ENCODE measurements at places on chromosomes 1 and 21.

GRCh38 chr1:4121834-4122512 is 221.9 kb upstream of the C1orf174 start:
- DNase-seq: no peak

DNA sequence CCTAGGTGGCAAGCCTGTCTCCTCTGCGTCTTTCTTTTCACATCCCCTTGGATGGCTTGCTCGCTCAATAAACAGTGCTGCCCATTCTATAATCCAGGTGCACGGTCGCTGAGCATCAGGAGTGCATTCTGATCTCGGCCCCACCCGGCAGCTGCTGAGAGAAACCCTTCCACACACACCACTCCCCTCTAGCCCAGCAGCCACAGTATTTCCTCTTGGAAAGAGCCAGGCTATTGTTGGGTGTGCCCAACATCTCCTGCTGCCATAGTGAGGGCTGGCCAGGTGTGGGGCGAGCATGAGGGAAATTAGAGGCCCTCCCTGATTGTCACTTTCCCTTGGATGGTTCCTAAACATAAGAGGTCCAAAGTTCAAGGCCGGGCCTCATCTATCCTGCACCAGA is 24.7 kb downstream of the GPA33 start:
- no peak for DNase-seq

DNA sequence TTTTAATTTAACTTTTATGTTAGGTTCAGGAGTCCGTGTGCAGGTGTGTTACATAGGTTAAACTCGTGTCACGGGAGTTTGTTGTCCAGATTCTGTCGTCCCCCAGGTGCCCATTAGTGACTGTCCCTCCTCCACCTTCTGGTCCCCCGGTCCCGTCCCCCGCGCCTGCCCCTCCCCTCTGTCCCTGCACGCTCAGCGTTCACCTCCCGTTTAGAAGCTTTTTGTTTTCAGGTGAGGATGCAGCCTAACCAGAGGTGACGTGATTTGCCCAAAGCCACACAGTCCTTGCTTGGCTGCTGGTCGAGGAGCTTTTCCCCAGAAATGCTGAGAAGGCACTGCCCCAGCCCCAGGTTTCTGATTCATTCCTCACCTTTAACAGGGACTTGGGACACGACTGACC is 844 bp downstream of the C1orf146 start:
- DNase-seq: no peak

DNA sequence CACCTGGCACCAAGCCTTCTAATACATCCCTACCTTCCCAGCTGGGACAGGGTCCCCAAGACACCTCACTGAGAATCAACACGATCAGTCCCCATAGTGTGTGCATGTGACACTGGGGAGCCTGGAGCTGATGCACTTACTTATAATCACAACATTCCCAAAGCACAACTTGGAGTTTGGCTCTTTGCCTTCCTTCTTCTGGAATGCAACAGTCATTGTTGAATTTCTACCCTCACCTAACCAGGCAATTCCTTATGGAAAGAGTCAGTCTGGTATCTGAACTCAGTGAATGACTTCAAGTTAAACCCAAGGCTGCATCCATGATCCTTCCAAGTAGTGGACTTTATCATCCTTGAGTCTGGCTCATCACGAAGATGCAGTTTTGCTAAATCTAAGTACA is 86.1 kb downstream of the DSCAM start:
- DNase-seq: no peak

GRCh38 chr1:100895540-100896480 is at the start of gene SLC30A7:
Gene SLC30A7 (plus strand): TSS chr1:100896090. CDS start chr1:100896263, 173 bp downstream.
- DNase-seq: peak; percentile 91

- DNase-seq: no peak
Observed at GRCh38 chr1:96145492-96145891, 576.1 kb upstream of the PTBP2 start.

DNA sequence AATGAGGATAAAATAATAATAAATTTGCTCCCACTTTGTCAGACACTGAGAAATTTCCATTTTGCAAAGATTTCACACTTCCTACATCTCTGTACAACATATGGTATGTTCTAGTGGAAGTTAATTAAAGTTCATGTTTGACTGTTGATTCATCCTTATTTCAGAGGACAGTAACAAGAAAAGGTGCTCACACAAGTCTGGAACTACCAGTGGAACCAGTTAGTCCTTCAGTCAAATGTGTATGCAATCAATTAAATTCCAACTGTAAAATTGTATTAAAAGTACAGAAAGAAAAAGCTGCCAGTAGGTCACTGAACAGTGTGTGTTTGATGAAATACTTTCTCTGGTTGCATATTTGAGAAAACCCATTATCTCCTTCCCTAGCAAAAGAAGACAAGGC is 496.0 kb upstream of the PKN2 start:
- no peak for DNase-seq

GRCh38 chr1:119327450-119328155 is 41.0 kb upstream of the HAO2 start:
- no peak for DNase-seq

GRCh38 chr1:199447906-199448305 is 579.6 kb upstream of the NR5A2 start:
- DNase-seq: no peak

DNA sequence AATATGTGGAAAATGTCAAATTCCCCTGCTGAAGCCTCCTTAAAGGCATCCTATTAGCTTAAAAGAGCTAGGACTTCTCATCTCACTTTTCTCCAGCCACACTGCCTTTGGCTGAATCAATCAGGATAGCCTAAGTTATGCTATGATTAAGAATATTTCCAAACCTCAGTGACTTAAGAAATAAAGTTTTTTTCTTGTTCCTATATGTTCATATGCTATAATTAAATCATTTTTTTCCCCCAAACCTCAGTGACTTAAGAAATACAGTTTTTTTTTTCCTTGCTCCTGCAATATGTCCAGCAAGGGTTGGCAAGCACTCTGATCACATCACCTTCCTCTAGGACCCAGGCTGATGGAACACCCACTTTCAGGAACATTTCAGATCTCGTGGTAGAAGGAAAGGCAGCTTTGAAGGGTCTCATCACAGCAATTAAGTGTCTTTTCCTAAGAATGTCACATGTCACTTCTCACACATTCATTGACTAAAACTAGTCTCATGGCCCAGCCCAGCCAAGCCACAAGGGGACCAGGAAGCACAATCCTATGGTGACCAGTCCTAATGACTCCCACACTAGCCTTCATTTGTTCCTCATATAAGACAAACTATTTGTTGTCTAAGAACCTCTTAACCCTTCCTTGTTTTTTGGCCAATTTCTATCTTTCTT is 6.3 kb upstream of the JUN start:
- DNase-seq: no peak

DNA sequence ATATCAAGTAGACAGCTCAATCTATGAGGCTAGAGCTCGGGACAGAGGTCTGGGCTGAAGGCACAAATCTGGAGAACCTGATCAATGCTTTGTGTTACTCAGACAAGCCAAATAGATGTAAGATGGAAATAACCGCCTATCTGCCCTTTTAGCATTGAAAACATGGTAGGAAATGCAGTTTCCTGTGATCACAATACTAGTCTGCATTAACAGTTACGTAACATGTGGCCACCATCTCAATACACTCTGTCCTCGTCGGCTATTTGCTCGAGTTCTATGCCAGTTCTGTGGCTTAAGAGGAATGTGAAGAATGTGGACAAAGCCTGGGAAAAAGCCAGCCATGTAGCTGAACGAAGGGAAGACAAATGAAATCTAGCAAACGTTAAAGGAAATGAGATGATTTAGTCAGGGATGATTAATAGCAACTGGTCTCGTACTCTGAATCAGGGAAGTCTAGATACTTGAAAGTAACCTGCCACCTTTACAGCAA is 73.3 kb downstream of the HSF2BP start:
- peak; percentile 100 for DNase-seq

DNA sequence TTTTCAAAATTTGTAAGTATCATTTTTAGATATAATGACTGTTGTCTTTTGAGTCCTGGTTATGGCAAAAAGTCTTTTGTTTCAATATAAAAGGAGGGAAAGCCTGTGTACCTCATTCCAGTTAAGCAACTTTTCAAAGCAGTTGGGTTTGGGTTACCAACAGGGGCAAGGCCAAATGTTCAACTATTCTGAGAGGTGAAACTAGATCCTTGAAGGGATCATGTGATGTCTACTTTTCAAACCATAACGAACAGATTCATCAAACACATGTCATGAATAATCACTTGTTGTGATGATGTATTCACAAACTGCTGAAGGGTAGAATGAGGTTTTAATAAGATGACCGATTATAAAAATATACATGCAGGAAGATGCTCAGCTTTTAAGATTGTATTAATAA is 171.3 kb downstream of the HHAT start:
- no peak for DNase-seq

DNA sequence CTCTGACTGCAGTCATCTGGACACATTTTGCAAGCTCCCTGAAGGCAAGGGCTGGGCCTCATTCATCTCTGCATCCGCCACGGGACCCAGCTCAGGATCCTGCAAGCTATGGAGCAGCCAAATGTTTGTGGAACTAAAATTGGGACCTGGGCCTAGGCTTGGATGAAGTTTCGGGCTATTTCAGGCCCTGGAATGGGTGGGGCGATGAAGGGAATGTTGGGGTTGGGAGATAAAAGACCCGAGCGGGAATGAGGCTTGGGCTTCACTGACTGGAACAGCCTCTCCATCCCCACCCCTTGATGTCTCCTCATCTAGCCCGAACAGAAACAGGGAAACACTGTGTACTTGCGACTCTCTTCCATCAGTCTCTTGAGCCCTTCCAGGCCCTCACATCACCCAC is 7.3 kb upstream of the AHCYL1 start:
- no peak for DNase-seq

DNA sequence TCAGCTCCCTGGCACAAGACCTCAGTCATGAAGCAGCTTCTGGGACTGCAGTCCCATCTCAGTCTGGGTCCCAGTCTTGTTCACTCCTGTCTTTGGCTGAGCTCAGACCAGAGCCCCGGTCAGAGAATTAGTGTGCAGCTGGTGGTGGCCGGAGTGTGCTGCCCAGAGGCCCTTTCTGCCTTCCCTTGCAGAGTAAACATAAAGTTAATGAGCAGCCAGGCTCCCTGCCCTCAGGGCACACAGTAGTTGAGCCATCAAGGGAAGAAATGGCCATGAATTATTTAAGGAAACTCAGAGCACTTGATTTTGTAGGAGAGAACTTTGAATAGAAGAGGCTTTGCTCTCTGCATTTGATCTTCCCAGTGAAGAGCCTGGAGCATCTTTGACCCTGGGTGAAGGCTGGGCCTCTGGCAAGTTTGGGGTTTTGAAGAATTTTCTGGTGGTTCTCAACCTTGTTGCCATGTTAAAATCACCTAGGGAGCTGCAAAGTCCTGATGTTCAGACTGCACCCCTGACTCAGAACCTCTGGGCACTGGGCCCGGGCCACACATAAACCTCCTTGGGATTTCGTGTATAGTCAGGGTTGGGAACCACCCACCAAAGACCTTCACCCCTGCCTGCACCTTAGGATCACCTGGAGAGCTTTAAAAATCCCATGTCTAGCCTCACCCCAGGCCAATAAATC is 26.4 kb upstream of the SELENON start:
- peak; percentile 58 for DNase-seq

DNA sequence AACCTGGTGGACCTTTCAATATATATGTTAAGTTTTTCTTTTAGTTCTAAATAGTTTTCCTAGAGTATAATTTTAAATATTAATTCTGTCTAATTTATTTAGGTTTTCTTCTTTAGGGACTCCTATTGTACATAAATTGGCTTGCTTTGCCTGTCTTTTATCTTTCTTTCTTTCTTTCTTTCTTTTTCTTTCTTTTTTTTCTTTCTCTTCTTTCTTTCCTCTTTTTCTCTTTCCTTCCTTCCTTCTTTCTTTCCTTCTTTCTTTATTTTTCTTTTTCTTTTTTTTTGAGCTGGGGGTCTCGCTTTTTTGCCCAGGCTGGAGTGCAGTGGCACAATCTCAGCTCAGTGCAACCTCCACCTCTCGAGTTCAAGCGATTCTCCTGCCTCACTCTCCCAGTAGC is 35.2 kb downstream of the ZSCAN20 start:
- no peak for DNase-seq

DNA sequence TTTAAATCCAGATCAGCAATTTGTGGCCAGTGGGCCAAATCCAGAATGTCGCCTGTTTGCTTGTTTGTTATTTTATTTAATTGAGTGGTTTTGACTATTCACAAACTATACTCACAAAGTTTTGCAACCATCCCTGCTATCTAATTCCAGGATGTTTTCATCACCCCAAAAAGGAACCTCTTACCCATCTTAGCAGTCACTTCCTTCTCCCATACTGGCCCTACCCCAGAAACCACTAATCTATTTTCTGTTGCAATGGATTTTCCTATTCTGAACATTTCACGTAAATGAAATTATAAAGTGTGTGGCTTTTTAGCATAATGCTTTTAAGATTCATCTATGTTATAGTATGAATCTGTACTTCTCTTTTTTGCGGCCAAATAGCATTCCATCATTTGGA is 41.3 kb downstream of the WDTC1 start:
- DNase-seq: no peak

DNA sequence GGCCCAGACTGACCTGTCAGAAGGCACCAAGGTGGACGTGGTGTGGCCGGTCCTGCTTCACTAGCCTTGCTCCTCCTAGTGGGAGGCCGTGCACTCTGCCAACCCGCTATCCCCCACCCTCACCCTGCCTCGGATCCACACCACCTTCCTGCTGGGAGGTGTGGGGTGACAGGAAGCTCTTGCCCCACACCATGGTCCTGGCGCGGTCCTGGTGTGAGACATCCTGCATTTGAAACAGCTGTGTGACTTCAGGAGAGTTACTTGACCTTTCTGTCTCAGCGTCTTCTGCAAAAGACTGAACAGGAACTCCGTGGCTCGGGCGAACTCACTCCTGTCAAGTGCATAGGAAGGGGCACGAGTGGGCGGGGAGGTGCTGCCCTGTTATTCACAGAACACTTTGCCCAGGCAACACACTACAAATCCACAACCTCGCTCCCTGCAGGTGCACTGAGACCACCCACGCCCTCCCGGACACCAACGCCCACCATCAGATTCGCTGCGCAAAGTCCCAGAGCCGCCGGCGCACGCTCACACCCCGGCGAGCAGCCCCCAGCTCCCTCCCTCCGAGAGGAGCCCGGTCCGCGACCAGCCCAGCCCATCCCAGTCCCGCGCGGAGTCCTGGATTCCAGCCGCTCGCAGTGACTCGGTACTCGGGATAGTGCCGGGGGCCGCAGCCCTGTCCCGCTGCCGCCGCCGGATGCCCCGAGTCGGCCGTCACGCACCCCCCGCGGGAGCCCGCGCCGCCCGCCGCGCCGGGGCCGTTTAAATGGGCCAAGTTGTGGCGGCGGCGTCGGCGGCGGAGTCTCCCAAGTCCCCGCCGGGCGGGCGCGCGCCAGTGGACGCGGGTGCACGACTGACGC is at the start of gene SAMD11:
SAMD11 (plus strand) TSS at position 793 of the 860 bp plus-strand sequence. CDS start 509 bp downstream, outside the sequence.
- peak; percentile 70 for DNase-seq

- DNase-seq: no peak
Observed at GRCh38 chr1:167435484-167435883, 82.8 kb downstream of the CD247 start.

DNA sequence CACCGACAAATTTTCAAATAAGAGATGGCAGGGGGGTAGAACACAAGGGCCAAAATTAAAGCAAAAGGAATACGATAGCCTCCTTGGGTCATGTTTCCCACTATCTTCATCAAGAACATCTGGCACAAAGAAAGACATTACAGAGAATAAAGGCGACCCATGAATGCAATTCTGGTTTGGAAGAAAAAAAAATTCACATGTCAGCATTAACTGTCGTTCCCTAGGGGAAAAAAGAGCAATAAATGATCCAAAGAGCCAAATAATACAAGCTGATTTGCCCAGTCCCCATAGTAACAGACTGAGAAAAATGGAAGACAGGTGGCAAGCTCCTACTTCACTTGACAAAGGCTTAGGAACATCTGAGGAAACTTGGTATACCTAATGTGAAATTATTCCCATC is 4.5 kb downstream of the STIL start:
- DNase-seq: no peak
